ENCODE measurements at places on chromosomes 6 and 20. TPM values are rescaled to one million over a fixed set of nuclear protein-coding genes. Genes with fewer than 3 reads are reported as not detected.

- DNase-seq = no peak
Observed at GRCh38 chr6:111417946-111418345, 65.1 kb downstream of the REV3L start.

DNA sequence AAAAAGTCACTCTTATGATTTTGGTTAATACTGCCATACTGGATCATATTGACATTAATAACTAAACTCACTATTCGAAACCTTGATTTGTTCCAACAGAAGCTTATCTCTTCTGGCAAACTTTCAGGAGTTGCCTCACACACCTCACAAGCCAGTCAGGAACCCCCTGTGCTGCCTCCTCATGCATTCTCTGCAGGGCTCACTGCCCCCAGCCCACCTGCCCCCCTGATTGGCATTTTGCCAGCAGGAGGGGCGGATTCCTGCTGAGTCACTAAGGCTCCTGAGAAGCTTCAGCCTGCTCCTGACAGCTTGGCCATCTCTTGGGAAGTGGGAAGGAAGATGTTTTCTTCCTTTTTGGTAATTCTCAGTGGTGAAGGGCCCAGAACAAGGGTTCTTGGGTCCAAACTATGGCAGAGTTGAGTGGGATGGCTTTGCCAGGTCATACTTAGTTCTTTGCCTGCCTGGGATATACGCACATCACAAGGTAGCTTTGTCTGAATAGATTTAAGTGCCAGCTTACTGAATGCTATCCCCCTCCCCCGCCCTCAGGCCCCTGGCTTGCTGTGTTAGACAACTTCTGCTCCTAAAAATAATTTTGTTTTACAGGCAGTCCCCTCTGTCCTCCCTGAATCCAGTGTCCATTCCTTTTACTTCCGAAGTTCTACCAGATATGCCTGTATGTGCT, 31.4 kb downstream of the SLC35F1 start:
- DNase-seq = no peak

The RFX6 gene
- total RNA-seq = not detected

The SAMD10 gene
- 4.5 TPM for total RNA-seq
